ENCODE measurements at places on chromosomes 7 and 10.
A peak's percentile ranks its signal among the peaks of the same experiment; 100 is the strongest.

DNA sequence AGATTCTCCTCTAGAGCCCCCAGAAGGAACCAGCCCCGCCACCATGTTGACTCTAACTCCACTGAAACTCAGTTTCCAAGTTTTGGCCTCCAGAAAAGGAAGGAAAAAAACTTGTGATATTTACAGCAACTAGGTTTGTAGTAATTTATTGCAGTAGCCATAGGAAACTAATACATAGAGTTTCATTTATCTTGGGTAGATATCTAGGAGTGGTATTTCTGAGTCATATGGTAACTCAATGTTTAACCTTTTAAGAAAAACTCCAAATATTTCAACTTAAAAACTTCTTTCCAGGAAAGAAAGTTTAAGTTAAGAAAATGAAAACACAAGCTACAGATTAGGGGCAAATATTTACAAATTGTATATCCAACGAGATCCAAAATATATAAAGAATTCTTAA lies 576.7 kb downstream of the KCNMA1 start:
- no peak for DNase-seq

DNA sequence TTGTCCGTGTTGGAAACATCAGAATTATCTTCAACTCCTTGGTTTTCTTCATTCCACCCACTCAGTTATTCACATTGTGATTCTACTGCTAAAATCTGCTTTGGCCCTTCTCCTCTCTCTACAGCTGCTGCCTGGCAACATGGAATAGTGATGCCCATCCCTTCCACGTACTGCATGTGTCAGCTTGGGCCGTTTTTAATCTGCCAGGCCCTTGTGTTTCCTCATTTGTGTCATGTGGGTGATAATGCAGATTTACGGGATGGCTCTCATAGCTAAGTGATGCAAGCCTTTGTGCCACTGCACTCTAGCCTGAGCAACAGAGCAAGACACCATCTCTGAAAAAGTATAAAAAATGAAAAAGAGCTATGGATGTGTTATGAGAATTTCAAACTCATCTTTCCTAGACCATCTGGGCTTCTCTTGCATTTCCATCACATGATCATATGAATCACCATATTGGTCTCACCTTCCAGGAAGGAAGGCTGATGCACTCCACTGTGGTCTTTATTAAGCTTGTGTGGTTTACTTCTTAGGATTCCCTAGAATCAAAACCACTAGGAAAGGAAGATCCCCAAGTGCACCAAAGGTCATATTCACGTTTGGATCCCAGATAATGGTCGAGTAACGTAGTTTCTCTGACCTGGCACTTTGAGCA lies 20.6 kb upstream of the CELF2 start:
- no peak for DNase-seq

- DNase-seq, result no peak
Observed at GRCh38 chr10:11863353-11864109, 40.4 kb downstream of the PROSER2 start.

- peak; percentile 32 for DNase-seq
Observed at GRCh38 chr10:122182308-122182707, 88.8 kb upstream of the BTBD16 start.

DNA sequence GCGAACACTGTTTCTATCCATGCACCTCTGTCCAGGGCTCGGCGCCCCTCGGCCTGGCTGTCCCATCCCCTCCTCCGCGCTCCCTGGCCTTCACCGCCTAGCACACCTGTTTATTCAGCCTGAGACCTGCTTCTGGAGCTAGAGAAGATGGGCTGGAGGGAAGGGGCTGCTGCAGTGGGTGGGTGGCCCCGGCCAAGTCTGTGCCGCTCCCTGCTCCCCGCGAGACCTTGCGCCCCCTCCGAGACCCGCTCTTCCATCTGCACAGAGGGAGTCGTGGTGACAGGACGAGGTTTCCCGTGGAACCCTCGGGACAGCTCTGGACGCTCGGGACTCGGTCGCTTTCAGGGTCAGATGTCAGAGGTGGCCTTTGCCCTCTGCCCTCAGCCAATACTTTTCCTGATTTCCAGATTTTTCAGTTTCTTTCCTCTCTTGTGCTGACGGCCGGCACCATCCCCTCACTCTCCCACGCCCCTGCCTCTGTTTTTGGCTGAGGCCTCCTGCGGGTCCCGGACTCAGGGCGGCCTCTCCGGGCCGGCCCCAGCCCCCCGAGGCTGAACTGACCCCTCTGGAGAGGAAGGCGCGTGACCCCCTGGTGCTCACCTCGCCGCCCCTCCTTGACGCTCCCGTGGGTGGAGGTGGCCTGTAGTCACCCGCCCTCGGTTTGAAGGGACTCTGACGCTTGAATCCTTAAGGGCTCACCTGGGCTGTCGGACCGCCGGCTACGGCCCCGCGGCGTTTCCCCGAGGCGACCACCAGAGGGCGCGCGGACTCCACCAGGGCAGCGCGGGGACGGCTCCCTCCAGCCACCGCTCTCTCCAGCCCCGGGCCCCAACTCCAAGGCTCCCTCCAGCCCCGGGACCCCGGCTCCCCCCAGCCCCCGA lies 15.6 kb downstream of the SHH start:
- DNase-seq, result no peak

DNA sequence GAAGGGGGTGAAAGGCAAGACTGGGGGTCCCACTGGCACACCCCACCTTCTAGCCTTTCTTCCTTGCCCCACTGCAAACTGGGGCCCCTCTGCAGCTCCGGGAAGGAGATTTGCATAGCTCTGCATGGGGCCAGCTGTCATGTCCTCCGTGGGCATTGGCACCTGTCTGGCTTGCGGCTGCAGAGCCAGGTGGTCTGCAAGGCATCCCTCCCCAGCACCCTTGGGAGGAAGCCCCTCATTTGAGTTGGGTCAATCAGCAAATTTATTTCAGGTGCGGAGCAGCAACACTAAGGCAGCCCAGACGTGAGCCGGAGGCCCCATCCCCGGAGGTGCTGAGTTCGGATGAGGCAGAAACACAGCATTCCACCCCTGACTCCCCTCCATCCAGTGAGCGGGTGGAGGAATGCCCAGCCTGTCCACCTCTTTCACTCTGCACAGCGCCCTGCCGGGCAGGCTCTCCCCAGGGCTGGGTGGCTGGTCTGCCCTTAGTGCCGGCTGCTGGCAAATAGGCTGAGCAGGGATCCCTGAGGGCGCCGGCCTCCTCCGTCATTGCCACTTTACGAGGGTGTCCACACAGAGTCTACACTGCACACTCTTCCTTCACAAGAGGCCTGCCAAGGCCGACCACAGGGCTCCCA lies 143.2 kb downstream of the TCERG1L start:
- DNase-seq, result no peak

DNA sequence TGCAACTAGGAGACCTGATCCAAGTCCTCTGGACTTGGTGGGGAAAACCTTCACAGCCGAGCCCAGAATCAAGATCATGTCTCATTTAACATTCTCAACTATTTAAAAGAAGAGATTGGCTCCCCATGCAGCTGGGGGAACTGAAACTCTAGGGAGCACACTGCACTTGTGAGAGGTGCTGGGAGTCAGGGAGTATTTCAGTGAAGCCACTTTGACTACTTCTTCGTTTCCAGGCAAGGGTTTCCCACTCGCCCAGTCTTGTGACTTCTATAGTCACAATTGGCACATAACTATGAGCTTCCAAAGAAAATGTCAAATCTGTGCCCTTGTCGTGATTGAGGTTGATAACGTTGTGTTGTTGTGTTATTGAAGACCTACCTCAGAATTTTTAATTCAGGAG lies 62.9 kb downstream of the AKR1B1 start:
- no peak for DNase-seq

GRCh38 chr7:96952974-96953391 lies 52.4 kb upstream of the DLX6 start:
- no peak for DNase-seq

DNA sequence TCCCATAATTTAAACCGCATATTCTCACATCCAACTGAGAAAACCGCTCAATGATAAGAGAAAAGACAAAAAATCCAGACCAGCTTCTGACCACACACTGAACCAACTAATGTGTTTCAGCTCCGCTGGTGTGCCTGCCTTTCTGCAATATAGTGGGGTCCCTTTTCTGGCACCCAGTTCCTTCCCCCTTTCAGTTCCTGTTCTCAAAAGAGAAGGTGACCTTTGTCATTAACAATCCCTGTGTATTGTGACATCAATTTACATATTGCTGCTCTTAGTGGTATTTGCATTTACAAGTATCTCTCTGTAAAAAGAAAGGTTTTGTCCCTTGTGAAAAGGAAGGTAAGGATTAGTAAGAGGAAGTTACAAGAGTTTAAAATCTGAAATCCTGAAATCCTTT lies 1.4 kb downstream of the PPP1R17 start:
- no peak for DNase-seq

GRCh38 chr7:137975768-137976167 lies 26.1 kb downstream of the CREB3L2 start:
- no peak for DNase-seq

- DNase-seq, result peak; percentile 87
Observed at GRCh38 chr10:70694418-70695141, 22.3 kb downstream of the ADAMTS14 start.

DNA sequence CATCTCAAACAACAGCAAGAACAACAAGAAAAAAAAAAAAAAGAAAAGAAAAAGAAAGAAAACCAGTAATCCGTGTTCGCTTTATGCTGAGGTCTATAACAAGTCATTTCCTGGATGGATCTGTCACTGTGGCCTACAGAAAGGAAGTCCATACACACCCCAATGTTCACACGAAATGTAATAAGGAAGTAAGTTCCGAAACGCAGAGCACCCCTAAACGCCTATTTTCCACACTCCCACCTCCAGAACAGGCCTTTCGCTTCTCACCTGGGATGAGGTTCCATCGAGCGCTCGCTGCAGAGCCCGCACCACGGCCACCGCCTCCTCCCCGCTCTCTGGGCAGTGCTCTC lies 735 bp downstream of the ZNF394 start:
- peak; percentile 20 for DNase-seq

GRCh38 chr7:154837622-154838021 lies 165.3 kb downstream of the PAXIP1 start:
- DNase-seq, result no peak

DNA sequence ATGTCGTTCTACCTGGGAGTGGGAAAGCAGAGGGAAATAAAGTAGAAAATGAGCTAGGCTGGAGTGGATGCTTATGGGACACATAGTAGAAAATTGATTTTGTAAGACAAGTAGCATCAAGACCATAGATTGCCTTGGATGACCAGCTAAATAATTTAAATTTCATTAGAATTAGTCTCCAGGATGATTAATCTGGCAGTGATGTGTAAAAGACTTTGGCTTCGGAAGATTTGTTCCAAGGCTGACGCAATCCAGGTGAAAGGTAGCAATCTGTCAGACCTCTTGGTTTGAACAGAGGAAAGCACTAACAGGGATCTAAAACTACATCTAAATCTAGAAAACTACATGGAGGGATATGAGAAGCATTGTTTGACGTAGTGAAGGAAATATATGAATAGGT lies 236.5 kb downstream of the ARL4A start:
- DNase-seq, result peak; percentile 29

GRCh38 chr7:128459394-128459878 lies 3.8 kb downstream of the HILPDA start:
- peak; percentile 80 for DNase-seq

GRCh38 chr10:29757551-29758297 lies 123.0 kb upstream of the SVIL start:
- peak; percentile 33 for DNase-seq

DNA sequence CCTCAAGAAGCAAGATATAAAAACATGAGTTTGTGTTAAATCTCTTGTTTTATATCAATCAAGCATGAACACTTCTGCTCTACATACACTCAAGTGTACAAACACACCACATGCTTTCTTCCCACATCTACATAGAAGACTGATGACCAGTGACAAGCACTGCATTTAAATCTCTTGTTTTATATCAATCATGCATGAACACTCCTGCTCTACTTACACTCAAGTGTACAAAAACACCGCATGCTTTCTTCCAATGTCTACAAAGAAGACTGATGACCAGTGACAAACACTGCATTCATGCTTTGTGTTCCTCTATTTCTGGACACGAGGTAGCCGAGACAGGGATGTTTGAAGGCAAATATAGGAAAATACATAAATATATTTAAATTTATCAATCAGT lies 642.0 kb upstream of the PFKP start:
- DNase-seq, result no peak
